ENCODE measurements at places on chromosomes 12 and 14.
A peak's percentile ranks its signal among the peaks of the same experiment; 100 is the strongest.

DNA sequence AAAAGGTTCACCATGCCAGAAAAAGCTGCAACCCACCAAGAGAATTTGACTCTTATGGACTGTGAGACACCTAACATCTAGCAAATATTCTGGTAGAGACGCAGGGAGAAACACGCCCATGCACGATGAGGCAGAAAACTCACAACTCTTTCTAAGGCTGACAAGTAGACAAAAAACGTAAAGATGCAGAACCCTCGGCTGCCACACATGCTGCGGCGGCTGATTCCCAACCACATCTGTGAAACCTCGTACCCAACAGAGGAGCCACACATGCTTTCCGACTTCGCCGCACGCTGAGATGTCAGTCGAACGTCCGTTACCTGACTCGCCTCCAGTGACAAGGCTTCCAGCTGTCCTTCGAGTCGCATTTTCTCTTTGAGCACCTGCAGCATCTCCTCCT is 21.8 kb downstream of the GOLGA3 start:
- DNase-seq = no peak

DNA sequence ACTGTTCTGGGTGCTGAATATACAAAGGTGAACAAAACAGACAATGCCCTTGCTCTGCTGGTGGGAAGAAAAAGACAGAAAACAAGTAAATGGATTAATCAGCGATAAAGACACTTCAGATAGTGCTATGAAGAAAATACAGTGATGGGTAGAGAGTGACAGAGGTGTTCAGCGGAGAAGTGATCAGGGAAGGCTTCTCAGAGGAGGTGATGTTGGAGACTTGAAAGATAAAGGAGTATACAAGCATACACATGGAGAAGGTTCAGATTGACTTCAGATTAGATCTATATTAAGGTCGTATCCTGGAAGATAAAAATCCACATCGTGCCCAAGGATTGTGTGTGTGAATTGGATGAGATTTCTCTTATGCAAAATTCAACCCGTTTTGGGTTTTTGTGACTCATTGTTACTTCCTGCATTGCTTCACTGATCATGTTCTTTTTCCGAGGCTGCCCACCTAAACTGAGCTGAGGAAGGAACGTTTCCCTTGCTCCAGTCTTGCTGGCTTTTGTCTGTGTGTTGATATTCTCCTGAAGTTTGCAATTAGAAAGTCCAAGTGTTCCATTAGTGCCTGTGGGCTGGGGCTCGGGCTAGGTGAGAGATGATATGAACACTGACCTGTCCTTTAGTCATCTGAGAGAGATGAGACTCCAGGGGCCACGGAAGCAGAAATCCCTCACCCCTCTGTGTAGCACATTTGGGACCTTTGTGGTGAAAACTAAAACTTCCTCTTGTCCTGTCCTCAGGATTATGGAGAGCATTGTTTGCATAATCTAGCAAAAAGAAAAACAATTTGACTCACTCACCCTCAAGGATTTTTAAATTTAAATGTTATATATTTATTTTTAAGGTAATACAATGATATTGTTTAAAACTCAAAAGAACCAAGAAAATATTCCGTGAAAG is 27.6 kb downstream of the PLXNC1 start:
- no peak for DNase-seq

GRCh38 chr12:15699886-15700285 is 89.3 kb downstream of the EPS8 start:
- no peak for DNase-seq

GRCh38 chr14:89221109-89221810 is 195.8 kb downstream of the FOXN3 start:
- DNase-seq = no peak

DNA sequence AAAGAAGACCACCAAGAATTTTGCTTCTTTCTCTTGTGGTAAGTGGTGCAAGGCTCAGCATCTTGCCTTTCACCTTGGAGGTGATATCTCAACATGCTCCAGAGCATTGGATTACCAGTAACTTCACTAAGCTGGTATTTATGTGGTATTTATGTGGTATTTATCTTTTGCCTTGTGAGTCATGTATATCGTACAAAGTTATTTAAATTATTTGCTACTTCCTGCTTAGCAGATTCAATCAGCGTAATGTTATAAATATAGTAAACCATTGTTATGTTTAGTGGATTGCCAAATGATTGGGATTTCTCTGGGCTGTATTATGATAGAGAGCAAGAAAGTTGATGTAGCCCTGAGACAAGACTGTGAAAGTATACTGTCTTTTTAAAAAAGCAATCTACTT is 366.4 kb downstream of the IPO8 start:
- no peak for DNase-seq

DNA sequence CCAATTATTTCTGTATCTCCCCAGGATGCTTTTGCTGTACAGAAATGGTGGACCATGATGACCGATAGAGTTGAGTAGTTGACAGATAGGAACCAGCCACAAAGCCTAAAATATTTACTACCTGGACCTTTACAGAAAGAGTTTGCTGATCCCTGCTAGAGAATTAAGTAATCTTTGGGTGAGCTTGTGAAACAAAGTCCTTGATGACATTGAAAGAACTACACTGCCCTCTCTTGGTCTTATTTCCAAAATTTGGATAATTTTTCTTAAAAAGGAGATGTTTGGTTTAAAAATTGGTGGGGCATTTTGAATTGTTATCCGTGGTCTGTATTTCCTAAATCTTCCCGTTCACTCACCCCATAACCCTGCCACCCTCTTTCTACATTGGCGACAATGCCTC is 13.7 kb upstream of the TCTN1 start:
- DNase-seq = no peak

DNA sequence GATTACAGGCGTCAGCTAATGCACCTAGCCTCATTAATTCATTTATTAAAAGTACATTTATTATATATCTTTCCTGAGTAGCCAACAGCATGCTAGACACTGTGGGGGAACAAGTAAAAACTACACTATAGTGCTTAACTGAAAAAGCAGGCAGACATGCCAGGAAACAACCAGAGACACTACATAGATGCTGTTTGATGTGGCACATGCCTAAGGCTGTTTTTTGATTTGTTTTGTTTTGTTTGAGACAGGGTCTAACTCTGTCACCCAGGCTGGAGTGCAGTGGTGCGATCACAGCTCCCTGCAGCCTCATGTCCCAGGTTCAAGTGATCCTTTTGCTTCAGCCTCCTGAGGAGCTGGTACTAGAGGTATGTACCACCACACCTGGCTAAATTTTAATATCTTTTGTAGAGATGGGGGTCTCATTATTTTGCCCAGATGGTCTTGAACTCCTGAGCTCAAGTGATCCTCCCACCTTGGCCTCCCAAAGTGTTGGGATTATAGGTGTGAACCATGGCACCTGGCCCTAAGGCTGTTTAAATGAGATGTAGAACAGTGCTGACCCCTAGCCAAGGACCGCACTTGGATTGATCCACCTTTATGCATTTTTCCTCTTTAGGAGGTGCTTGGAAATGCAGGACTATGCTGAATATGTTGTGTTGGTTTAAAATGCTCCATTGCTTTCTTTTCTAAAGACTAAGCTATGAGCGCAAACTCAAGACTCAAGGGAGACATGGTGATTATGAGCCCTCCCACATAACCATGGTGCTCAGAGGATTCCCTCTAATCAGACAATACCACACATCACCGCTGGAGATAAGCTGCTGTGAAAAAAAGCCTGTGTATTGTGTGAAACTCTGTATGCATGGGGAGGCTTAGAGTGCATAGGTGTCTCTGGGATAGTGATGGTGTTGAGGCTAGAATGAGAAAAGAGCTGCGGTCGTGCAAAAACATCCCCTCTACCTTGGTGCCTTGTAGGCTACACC is 10.5 kb upstream of the C14orf93 start:
- no peak for DNase-seq

GRCh38 chr14:100654025-100654813 is 67.0 kb upstream of the BEGAIN start:
- DNase-seq = no peak

DNA sequence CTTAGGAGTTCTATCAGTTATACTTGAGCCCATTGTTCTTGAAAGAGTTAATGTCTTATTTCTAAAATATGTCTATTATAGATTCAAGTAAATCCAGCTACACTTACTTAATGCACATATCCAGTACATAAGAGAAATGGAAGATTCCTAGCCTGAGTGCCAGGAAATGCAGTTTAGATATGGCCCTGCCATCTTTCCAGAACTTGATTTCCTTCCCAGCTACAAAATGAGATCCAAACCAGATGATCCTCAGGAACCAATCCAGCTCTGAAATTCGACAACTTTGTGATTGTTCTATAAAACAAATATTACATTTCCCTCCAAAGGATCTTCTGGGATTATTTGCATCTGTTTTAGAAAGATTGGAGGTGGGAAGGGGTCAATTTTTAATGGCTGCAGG is 317.3 kb upstream of the GARIN6 start:
- no peak for DNase-seq

DNA sequence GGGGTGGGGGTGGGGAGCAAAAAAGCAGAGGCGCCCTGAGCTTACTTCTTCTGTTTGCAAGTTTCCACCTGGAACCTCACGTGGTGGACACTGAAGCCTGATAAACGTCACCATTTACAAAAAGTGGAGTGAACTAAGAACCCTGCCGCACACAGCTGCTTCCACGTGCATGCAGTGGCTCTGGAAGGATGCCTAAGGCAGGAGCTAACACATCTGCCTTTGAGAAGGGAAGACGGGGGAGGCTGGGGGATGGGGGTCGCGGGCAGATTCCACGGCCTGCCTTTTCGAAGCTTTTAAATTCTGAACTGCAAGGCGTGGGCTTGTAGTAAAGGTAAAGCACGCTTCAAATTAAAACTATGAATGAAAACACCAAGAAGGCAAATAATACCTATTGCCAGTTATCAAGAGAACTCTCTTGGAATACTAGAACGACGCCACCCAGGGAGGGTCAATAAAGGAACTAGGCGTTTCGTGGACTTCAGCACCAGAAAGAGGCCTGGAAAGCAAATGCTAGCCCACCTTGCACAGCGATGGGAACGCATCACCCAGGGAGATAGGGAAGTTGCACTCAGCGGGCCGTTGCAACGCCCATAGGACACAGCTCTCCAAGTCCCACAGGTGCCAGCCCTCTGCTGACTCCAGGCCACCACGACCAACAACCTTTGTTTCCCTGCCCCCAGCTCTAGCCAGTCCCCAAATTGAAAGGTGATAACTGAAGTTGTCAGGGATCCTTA is 61.8 kb downstream of the TESC start:
- no peak for DNase-seq

DNA sequence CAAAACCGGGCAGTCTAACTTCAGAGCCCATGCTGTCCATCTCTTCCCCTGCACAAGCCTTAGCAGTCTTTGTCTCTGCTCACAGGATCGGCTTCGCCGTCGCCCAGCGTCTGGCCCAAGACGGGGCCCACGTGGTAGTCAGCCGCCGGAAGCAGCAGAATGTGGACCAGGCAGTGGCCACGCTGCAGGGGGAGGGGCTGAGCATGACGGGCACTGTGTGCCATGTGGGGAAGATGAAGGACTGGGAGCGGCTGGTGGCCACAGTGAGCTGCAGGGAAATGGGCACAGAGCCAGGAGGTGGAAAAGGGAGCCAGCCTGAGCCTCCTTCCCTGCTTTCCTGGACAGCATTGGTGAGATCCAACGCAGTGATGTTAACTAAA is 14.2 kb upstream of the CARMIL3 start:
- peak; percentile 38 for DNase-seq

DNA sequence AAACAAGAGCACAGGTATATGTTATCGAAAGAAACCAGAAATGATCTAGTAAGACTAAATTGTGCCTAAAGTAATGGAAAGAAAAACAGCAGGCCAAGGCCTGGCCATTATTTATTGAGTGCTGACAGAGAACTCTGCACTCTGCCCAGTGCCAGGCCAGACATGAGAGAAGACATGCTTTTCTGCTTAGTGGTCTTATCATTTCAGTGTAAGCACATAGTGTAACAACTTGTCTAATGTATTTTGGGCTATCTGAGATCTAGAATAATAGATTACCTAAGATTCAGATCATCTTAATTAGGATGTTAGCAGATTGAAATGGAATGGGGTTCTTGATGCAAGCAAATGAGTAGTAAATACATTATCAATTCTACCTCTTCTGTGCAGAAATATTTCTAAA is 278.3 kb downstream of the AKAP6 start:
- no peak for DNase-seq

- no peak for DNase-seq
Observed at GRCh38 chr14:51447411-51447810, 204.3 kb upstream of the FRMD6 start.

DNA sequence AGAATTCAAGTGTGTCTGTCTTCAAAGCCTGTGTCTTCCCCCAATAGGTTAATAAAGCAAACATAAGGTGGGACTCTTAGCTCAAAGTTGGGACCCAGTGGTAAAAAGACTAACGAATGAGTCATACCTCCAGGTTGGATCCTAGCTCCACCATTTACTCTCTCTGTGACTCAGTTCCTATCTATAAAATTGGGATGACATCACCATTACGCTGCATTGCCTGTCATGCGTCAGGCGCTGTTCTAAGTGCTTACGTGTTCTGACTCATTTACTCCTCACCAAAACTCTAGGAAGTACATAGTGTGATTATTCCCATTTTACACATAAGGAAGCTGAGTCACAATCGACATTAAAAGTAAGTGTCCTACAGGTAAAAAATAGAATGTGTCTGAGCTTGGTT is 915.8 kb downstream of the VRK1 start:
- DNase-seq = no peak

GRCh38 chr14:103260629-103261124 is 73.4 kb upstream of the EIF5 start:
- no peak for DNase-seq

GRCh38 chr14:52790011-52790755 is 1.2 kb downstream of the GNPNAT1 start:
- no peak for DNase-seq

- no peak for DNase-seq
Observed at GRCh38 chr14:92103363-92103989, 2.9 kb downstream of the ATXN3 start.

DNA sequence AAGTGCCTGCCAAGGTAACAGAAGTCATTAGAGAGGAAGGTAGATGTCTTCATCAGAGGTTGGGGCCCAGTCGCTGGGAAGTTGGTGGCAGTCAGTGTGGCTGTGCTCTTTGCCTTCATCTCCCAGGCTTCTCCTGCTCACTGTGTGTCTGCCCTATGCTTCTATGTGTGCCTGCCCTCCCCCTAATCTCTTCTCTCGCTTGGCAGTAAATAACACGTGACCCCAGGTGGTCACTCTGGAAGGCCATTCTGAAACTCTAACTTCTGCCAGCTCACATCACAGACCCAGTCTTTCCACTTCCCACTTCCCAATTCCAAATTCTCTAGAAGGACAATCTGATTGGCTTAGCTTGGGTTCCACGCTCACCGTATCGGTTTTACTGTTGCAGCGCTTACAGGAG is 9.3 kb downstream of the ZNF664 start:
- DNase-seq = no peak

DNA sequence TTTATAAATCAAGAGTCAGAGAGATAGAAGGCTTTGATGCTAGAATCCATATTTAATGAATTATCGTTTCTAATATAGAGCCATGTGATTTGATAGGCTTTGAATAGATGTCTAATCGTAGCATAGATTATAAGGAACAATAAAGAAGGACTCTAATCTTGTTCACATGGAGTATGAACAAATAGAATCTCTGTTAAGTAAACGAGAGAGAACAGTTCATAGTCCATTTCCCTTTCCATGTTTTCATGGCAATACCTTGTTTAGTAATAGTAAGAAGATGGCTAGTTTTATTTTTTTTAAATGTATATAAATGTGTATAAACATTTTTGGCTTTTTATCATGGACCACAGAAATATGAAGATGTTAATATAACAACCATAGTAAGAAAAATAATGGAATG is 32.3 kb upstream of the RAD51AP1 start:
- no peak for DNase-seq
